ENCODE measurements at places on chromosomes 1 and 21.

DNA sequence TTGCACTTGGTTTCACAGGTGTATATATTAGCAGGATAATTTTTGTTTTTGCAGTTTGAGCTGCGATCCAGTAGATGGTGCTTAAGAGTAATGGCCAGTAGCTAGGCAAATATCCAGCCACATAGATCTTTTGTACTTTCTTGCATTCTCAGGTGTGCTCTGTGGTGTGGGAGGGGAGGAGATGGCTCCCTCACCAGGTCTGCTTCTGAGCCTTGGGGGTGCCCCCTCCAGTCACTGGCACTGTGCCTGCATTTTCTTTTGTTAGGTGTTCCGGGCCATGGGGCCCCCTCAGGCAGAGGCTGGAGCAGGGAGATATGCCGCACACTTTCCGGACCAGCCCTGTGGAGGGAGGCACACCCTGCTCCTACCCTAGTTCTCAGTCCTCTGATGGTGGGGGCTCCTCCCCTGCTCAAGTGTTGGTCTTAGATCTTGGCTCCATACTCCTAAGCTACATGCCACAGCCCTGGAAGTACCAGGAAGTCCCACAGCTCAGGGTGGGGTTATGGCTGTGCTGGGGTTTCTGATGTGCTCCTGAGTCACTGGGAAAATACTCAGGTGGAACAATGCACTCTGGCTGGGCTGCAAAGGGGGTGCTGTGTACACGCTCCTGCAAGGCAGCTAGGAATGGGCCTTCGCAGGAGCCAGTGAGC lies 197.6 kb upstream of the DMRTA2 start:
- no peak for DNase-seq

DNA sequence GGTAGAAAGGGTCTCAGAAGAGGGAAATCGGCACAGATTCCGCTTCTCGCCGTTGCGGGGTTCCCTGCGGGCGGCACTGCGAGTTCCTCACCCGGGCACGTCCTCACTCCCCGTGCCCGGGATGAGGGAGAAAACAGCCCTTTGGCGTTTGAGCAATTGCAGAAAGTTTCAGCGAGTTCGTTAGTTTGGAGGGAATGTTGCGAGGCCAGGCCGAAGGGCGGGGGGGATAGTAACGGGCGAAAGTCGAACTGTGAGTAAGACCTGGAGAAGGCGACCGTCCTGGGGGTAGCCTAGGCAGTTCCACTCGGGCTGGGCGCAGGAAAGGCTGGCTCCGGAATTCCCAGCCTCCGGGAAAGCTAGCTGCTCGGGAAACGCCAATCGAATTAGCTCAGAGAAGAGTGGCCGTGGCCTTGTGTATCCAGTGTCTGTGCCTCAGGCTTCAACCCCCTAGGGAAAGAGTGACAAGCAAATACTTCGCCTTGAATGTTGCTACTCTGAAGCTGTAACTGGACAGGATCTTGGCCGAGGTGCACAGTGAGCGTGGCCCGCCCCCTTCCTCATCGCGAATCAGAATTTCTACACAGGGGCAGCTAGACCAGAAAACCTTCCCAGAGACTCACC lies 787 bp downstream of the PTGFR start:
- no peak for DNase-seq

DNA sequence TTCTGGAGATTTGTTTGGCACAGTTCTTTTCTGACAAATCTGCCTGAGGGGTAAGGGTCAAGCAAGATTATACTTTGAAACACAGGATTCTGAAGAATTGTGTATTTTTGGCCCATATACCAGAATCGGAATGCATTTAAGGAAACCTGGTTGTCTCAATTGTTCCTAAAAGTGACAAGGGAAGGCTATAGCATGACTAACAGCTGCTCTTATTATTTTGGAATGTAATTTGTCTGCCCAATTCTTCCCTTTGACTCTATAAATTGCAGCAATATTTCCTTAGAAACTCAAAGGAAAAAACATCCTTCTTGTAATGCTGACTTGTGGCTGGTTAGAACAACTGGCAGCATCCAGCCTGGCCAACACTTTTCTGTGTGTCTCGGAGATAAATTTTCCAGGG lies 15.8 kb upstream of the VCAM1 start:
- no peak for DNase-seq

DNA sequence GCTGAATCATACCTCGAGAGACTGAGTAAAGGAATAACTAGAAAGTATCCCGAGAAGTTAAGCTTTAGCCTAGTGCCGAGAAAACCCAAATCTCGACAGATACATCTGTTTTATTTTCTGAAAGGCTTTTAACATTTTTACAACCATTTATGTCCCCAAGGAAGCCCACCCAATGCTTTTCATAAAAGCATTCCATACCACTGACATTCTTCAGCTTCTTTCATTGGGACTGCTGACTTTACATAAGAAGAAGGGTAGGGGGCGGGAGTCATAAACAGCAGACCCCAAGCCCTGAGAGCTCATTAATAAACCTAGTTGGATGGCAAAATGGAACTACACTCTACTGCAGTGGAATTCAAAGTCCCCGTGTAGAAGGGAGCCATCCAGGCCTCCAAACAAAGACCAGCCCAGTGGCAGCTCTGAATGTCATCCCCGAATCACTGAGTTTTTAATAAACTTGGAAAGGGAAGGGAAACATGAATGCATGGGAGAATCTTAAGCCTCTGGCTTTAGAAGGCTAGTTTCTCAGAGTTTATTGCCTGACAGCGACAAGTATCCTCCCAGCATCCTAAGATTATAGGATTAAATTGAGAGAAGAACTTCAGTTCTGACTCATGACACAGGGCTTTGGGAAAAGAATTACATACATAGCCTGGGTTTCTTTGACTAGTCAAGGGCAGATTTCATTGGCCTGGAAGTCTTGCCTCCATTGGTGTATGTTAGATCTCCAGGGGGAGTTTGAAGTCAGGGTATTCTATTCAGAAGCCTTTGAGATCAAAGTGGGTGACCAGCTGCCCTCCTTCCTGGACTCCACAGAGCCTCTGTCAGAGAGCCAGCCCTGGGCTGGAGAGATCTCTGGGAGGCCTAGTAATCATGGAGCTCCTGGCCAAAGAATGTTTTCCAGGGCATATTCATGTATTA lies 3.7 kb downstream of the ATF3 start:
- no peak for DNase-seq

- DNase-seq, result no peak
Measured at GRCh38 chr1:215260711-215261110, 178.2 kb downstream of the KCNK2 start.

DNA sequence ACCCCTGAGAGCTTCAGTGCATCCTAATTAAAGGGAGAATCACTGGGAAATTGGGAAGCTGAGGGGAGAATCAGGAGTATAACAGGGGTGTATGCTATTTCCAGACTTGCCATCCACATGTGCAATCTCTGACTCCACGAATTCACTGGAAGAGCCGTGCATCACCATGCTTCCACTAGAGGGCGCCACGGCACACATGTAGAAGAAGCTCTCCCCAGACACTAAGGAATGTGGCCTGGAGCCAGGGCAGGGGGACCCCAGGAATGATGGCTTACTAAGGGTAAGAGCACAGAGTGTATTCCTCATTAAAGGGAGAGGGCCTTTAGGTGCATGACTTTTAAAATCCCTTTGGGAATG lies 81.5 kb downstream of the ABCA4 start:
- peak; percentile 44 for DNase-seq

DNA sequence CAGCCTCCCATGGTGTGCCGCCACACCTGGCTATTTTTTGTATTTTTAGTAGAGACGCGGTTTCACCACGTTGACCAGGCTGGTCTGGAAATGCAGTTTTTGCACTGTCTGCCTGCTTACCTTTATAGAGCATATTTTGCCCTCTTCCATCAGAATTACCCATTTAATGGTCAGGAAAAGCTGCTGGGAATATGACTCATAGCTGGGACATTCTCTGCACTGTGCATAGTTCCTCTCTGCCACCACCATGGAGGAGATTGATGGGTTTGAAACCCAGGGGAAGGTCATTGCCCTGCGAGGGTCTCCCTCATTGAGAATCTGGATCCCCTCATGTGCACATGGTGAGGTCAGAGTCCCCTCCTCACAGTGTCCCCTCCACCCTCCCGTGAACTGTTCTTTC lies 32.1 kb downstream of the MX1 start:
- DNase-seq, result no peak

DNA sequence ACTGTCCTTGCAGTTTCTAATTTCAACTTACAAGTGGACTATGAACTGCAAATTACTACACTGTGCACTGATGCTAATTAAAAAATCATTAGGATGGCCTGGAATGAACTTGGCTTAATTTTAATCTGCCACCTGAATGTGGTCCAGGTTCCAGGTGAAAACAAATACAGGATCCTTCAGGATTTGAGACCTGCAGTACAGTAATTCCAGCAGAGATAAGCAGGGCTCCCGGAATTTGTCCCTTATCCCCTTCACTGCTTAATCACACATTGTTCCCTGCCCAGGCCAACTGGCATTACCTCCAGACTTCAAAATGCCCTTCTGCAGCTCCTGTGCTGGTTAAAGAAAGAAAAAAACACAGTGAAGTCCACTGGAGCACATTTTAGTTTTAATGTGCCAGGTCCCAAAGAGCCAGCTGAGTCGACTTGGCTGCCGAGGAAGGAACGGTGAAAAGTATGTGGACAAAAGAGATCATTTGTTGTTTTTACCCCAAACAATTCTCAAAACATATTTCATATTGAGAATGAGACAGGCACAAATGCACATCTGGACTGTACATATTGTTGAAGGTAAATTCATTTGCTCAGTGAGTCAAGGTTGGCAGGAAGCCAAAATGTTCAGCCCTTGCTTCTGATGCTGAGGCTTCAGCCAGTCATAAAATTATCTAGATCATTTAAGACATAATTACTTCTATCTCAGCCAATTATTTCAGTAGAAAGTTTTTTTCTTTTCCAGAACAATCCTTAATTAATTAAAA lies 28.3 kb downstream of the DEGS1 start:
- DNase-seq, result no peak

- no peak for DNase-seq
Measured at GRCh38 chr1:33460947-33461629, 11.4 kb upstream of the ZSCAN20 start.

DNA sequence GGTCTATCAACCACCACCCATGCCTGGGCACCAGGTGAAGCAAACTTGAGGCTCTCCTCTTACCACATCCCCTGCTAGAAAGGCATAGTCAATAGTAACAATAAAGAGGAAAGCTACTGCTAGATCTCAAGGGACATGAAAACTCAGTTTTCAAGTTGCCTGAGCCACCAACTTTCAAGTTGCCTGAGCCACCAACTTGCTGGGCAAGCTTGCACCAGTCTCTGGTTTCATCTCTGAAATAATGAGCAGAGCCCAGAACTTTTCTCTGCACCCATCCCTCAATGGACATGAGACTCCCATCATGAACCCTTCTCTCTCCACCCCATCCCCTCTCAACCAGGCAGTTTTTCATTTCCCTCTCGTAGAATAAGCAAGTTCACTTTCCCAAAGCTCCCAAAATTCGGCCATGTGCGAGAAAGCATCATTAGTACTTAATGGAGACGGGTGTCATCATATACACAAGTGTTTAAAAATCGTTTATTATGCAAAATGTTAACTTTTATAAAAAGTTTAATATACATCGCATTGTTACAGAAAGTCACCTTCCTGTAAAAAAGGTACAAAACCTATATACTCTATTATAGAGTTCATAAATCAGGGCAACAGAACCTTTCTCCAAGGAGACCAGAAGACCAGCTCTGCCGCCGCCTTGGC lies 1.7 kb downstream of the ID3 start:
- DNase-seq, result no peak

GRCh38 chr1:60732977-60733401 lies 349.4 kb upstream of the NFIA start:
- no peak for DNase-seq

DNA sequence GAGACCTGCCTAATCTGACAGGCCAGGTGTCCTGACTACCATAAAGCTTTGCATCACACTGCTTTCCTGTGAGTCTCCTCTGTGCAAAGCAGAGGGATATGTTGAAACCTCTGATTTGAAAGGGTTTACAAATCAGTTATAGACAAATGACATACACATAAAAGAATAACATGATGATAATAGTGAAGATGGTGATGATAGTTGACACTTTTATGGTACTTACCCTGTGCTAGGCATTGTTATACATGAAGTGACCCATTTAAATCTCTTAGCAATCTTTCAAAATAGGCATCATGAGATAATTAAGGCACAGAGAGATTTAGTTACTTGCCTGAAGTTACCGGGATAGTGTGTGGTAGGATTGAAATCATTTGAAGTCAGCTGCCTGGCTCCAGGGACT lies 34.1 kb upstream of the PKN2 start:
- DNase-seq, result no peak

DNA sequence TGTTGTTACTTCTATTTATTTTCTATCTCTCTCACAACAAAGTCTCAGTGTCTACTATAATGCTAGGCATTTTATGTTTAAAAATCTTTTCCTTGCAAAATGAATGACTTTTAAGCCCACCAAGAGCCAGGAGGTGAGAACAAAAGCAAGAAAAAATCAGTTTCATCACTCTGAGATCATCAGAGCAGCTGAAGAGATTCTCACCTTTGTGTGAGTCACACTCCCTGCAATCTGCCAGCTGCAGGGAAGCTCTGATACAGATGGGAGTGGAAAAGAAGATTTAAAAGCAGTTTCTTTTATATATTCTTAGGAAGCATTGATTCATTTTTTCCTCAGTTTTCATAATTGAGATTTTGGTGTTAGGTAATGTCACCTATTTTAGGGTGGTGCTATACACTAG lies 107.6 kb downstream of the LHX9 start:
- no peak for DNase-seq

GRCh38 chr1:56267611-56268010 lies 311.8 kb downstream of the PLPP3 start:
- no peak for DNase-seq

DNA sequence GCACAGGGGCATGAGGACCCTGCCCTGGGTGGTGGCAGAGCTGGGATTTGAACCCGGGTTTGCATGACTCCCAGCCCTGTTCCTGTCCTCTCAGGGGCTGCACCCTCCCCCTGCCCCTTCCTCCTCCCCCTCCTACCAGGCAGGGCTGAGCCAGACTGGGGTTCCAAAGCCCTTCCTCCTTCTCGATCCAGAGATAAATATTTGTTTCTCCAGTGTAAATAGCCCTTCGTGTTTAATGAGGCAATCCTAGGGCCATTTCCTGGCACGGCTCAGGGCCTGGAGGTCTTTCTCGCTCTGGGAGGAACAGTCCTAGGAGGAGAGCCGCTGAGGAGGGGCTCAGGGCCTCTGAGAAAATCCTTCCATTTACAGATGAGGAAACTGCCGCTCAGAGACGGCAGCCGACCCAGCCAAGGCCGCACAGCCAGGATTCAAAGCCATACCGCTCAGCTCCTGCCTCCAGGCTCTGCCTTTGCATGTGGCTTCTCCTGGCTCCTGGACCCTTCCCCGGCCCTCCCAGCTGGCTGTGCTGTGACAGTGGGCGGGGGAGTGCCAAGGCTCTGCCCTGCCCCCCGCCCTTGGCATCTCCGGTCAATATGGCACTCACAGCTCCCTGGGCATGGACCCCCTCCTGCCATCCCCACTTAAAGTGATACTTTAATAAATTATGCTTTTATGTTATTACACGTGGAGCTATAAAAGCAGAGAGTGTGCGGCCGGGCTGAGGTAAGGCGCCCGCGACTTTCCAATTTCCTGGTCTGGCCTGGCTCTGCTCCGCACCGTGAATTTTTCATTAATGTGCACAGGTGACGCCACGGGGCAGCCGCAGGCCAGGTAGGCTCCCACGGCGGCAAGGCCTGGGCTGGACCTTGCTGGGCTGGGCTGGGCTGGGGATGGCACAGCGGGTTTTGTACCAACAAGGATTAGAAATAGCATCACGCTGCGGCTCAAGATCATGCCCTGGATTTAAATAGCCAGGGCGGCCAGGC lies 114.7 kb upstream of the WNT4 start:
- DNase-seq, result no peak

All from T-helper 9 cell (primary cell).